ENCODE measurements at places on chromosomes 11 and 22.
A peak's percentile ranks its signal among the peaks of the same experiment; 100 is the strongest.

DNA sequence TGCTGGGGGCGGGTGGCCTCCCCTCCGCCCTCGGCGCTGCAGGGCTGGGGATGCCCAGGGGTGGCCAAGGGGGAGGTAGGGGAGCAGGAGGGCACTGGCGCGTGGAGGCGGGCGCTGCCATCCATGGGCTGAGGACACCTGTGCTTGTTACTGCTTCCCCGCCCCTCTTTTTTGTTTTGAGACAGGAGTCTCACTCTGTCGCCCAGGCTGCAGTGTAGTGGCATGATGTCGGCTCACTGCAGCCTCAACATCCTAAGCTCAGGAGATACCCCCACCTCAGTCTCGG is 683 bp upstream of the FADS3 start:
- DNase-seq, result no peak

DNA sequence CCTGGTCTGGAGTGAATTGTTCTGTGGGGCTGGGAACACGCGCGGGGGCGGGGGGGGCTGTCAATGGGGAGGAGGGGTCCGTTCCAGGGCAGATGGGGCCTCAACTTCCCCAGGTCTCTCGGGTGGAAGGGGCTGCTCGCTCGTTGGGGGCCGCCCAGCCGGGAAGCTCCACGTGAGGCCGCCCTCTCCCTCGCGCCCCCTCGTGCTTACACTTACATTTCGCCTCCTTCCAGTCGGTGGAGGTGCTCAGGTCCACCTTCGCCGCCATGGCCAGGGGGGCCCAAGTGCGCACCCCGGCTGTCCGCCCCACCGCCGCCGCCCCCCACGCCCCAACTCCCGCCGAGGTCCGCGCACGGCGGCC is 452 bp downstream of the MACROD1 start:
- no peak for DNase-seq

DNA sequence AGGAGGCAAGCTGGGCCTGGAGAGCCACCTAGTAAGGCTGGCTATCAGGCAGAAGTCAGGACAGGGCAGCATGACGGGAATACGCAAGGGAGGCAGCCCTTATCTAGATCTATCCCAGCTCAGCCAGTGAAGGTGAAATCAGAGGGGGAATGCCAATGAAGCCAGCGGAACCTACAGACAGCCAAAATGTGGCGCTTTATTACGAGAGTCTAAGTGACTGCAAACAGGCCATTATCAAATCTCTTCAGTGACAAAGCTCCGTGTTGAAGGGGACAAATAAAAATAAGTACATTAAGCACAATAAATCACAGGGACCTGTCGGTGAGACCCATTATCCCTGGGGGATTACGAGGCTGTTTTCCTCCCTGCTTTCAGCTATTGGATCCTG is 22.8 kb downstream of the LARGE1 start:
- DNase-seq, result no peak

- no peak for DNase-seq
Observed at GRCh38 chr11:96465512-96465911, 75.7 kb downstream of the JRKL start.

DNA sequence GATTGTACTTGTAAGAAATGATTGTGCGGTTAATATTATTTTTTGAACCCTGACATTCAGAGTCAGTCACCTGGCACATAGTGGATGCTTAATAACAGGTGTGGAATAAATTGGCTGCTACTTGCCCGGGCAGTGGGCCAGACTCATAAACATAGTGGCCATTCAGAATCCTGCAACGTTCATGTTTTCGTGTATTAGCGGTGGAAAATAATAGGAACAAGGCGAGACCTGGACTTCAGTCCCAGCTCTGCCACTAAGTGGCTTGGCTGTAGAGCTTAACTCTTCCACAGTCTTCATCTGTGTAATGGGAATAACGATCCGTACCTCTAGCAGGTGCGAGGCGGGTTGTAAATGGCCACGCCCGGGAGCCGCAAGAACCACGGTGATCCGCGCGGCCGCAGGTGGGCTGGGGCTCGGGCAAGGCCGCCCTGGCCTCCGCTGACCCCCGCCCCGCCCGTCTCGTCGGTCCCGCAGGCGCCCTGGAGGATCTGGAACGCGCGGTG is 761 bp upstream of the TMEM25 start:
- no peak for DNase-seq

DNA sequence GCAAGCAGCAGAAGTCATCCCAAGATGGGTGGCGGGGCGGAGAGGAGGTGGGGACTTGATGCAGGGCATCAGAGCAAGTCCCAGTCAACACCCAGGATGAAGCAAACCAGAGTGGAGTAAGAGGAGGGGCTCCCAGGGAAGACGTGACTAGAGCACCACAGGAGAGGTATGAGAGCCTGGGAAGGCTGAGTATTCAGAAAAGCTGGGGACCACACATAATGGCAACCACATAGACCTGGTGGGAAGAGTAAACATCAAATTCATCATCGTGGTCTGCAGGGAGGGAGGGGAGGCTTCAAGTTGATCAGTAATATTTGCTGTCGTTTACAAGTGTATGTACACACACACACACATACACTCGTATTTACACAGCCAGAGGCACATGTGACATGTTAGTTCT is 60.7 kb upstream of the CLTCL1 start:
- DNase-seq, result no peak

GRCh38 chr11:68881320-68881719 is 22.3 kb downstream of the MRPL21 start:
- no peak for DNase-seq

DNA sequence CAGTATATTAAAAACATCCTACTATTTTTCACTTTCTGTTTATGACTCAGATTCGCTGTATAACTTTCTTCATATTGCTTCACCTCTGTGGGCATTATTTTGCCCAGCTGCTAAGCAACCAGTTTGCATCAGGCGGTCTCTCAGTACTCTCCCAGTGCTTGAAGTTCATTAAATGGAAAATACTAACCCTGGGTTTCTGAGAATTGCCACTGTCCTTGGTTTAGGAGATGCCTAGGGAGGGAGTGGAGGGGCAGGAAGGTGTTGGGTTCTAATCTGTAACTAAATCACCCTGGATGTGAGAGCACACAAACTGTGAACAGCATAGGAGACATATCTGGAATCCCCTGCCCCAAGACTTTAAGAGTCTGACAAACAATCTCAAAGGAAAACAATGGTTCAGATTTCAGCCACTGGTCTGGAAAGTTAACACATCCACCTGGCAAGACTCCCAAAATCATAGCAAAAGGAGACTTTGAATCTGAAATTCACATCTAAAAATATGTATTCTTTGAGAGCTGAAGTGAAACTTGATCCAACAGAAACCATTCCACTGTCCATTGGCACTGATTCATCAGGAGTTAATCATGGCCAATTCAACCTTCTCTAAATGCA is 540.0 kb downstream of the SOX6 start:
- DNase-seq, result no peak

- no peak for DNase-seq
Observed at GRCh38 chr22:44842417-44842816, 90.0 kb downstream of the ARHGAP8 start.

DNA sequence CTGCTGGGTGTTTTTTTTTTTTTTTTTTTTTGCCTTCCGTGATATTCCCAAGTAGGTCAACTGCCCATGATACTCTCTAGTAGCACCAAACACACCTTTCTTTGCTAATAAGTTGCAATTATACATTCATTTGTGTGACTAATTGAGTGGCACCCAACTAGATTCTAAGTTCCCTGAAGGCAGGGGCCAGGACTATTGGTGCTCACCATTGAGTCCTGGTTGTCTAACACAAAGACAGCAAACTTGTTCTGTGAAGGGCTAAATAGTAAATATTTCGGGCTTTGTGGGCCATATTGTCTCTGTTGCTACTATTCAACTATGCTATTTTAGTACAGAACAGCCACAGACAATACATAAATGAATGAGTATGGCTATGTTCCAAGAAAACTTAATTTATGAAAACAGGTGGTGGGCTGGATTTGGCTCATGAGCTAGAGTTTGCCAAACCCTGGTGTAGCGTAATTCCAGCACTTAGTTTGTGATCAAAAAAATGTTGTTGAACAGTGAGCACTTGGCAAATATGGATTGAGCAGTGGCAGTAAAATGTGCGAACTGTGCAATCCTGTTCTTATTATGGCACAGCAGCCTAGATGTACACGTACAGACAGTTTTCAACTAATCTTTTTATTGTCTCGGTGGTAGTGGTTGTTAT is 11.3 kb downstream of the ENDOD1 start:
- DNase-seq, result no peak

DNA sequence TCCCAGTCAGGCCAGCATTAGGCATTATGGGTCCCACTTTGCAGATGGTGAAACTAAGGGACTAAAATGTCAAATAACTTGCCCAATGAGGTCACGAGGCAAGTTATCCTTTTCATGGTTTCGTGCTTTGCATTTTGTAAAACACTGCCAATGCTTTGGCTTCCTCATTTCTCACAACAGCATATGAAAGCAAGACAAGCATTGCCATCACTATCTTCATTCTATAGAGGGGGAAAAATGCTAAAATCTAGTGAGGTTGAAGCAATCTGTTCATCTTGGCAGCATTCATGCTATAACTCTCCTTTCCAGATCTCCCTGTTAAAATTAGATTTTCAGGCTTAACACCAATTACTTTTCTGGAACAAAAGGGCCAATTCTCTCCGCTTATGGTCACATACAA is 14.8 kb downstream of the FAM181B start:
- no peak for DNase-seq

GRCh38 chr11:6497069-6497839 is at the start of gene DNHD1:
Gene DNHD1 (plus strand): TSS chr11:6497280. CDS start chr11:6498216, 936 bp downstream.
- DNase-seq, result no peak

DNA sequence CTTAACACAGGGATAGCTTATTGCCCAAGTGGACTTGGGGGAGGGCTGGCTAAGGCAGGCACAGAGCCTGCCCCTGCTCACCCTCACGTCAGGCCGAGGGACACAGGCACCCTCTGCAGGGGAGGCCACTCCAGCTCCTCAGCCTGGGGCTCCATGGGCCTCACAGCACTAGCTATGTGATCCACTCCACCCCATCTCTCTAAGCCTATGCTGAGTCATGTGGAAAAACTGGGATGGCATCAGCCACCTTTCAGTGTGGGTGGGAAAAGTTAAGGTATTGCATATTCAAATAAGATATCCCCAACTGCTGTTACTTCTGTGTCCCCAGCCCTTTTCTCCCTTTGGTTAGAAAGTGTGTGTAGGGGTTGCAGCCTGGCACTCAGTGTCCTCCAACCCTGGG is 22.3 kb downstream of the RANGAP1 start:
- DNase-seq, result no peak

DNA sequence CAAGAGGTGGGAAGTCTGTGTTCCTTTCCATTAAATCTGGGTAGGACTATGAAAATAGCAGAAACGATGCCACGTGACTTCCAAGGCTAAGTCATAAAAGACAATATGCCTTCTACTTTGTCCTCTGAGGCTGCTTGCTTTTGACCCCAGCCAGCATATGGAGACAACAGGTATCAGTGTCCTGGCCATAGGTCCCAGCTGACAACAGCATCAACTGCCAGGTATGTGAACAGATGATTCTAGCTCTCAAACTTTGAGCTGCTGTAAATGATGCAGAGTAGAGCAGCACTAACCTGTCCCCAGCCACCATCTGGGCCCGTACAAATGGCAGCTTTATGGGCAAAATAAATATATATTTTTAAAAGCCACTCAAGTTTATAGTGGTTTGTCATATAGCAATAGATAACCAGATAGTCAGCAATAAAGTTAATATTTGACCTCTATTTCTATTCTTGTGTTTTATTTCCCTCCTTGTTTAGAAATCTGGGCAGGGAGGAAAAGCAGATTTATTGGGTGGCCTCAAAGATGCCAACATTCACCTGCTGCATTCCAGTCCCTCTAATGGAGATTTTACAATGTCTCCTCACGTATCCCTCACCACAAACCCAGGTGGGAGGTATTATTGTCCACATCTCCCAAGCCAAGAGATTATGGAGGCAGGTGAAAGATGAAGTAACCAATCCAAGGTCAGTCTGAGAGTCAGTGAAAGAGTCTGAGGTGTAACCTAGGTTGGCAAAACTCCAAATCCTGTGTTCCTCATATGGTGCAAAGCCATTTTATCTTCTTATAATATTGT is 209.6 kb upstream of the LARGE1 start:
- no peak for DNase-seq

- DNase-seq, result no peak
Observed at GRCh38 chr11:77127920-77128691, at the start of gene MYO7A. Gene MYO7A (plus strand): TSS chr11:77128246. CDS start chr11:77130635, 2,389 bp downstream.

DNA sequence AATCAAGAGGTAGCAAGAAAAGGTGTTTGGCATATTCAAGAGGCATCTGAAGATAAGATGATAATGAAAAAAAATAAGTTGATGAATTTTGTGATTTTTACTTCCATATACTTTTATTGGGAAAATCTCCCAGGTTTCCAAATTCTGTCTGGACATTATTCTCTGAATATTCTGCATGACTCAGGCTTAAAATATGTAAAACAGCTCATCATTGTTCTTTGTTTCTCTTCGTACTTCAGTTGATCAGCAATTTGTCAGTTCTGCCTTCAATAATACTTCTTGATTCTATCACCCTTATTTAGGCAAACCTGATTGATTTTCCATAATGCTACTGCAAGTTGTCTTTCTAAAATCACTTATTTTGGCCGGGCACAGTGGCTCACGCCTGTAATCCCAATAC is 30.2 kb downstream of the GTF2H1 start:
- no peak for DNase-seq

DNA sequence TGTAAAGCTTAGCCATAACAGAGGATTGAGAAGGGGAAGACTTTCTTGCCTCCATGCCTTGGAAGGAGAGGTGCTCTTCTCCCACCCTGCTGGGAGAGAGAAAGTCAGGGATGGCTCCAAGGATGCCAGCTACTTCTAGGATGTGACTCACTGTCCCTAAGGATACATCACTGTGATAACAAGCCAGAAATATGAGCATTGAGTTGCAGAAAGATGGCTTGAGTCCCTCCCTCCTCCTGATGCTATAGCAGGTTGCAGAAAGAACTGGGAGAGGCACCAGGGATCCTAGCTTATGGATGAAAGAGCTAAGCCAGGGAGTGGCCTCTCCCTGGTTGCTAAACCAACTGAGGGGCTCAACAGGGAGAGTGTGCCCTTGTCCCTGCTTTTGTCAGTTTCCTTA is 27.8 kb upstream of the FJX1 start:
- no peak for DNase-seq

- no peak for DNase-seq
Observed at GRCh38 chr11:76667271-76667818, 3.2 kb downstream of the LRRC32 start.

GRCh38 chr22:31538815-31539214 is 42.5 kb downstream of the SFI1 start:
- no peak for DNase-seq

- no peak for DNase-seq
Observed at GRCh38 chr11:74418509-74418895, 20.3 kb upstream of the PGM2L1 start.

GRCh38 chr11:93958991-93959390 is 62.2 kb upstream of the HEPHL1 start:
- DNase-seq, result no peak

GRCh38 chr11:114134870-114135269 is 75.4 kb downstream of the ZBTB16 start:
- DNase-seq, result no peak

DNA sequence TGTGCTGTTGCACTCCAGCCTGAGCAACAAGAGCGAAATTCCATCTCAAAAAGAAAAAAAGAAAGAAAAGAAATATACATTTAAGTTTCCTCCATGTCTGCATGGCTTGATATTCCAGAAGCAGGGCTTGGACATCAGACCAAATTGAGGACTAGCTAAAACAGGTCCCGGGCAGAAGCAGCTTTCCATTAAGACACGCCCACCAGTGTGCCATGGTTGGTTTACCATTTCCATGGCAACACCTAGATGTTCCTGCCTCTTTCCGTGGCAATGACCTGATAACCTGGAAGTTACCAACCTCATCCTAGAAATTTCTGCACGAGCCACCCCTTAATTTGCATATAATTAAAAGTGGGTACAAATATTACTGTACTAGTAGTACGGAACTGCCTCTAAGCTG is 111.3 kb downstream of the NAT10 start:
- DNase-seq, result peak; percentile 55

GRCh38 chr22:38167988-38168407 is 13.6 kb downstream of the PLA2G6 start:
- DNase-seq, result no peak

All from NCI-H187 (cell line).